ENCODE measurements at places on chromosomes 12 and 14. TPM values are rescaled to one million over a fixed set of nuclear protein-coding genes. Genes with fewer than 3 reads are reported as not detected.

Gene ACVRL1
- total RNA-seq, result 0.39 TPM

DNA sequence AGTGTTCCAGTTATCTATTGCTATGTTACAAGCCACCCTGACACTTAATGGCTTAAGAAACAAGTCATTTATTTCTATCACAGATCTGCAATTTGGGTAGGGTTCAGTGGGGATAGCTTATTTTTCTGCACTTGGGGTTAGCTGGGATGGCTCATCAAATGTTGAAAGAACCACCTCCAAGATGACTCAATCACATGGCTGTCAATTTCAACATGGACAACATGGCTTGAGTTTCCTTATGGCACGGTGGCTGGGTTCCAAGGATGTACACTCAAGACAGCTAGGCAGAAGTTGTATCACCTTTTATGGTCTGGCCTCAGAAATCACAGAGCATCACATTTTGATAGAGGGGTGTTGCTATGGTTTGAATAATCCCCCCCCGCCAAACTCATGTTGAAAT lies 24.5 kb upstream of the IGF1 start:
- DNase-seq, result no peak

Gene SLC2A13
- total RNA-seq, result 5.2 TPM

Gene LRRK2
- total RNA-seq, result not detected

Gene TEX22
- 2.7 TPM for total RNA-seq

GRCh38 chr12:23694920-23695319 lies 254.6 kb downstream of the SOX5 start:
- no peak for DNase-seq

GRCh38 chr12:29334937-29335336 lies 46.0 kb downstream of the ERGIC2 start:
- no peak for DNase-seq

- no peak for DNase-seq
These were observed 203.8 kb upstream of the RGS6 start for GRCh38 chr14:71728386-71728785.
